SJCRH30 (cell line): ENCODE measurements at places on chromosomes 2 and 18. TPM values are rescaled to one million over a fixed set of nuclear protein-coding genes. Genes with fewer than 3 reads are reported as not detected.

The TSPYL6 gene
- total RNA-seq = 0.03 and 0.10 TPM in 2 replicates

DNA sequence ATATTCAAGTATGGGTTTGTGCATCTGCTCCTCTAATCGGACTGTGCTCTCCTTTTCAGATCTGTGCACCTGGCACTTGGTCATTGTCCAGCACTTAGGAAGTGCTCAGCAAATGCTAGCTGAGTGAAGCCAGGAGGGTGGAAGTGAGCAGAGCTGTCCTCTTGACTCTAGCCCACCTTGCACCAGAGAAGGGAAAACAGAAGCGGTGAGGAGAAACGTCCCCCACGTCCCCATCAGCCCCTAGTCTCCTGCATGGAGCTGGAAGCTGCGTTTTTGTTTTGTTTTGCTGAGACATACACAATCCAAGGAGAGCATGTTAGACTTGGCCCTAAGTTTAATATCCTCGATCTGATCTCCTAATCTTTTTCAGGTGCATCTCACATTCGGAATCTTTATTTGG is 73.6 kb downstream of the EN1 start:
- H3K27ac ChIP-seq = no peak overlapping the region
- H3K4me3 ChIP-seq = no peak overlapping the region
- H3K36me3 ChIP-seq = no peaks in the 10 kb centered on the region
- H3K4me1 ChIP-seq = no peaks in the 10 kb centered on the region
- peaks cover 5% of the 10 kb centered on the region; the same call in 1 of the 2 replicates for H3K27me3 ChIP-seq

GRCh38 chr2:20378891-20379519 is 28.4 kb upstream of the PUM2 start:
- no peak overlapping the region for H3K27ac ChIP-seq
- peak; percentile 96 for DNase-seq
- peaks cover 7% of the 10 kb centered on the region for H3K4me1 ChIP-seq
- no peaks in the 10 kb centered on the region for H3K36me3 ChIP-seq
- no peaks in the 10 kb centered on the region; the same call in 1 of the 2 replicates for H3K27me3 ChIP-seq
- H3K4me3 ChIP-seq = no peak overlapping the region

The LAMA3 gene
- total RNA-seq = 0.04 and 0.08 TPM in 2 replicates

The SLC19A3 gene
- not detected in 2 replicates for total RNA-seq
